ENCODE measurements at places on chromosomes 2 and 18.

DNA sequence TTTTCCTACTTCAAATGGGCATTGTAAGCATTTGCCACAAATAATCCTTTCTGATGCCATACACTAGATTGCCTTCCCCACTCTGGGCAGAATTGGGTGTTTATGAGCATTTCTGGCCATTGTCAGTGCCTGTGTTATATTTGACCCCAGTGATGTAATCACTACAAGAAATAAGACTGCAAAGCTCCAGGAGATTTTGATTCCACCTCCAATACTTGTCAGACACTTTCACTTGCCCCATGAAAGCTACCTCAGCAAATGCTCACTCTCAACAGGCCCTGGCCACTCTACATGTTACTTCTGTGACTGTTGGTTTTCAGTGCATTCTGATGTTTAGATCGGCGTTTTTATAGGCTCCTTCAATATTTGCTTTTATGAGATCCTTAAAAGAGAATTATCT is 135.1 kb downstream of the GFPT1 start:
- no peak for DNase-seq

GRCh38 chr2:203097735-203098134 is 83.1 kb downstream of the NBEAL1 start:
- DNase-seq, result no peak

- no peak for DNase-seq
Measured at GRCh38 chr2:37827455-37827854, 97.6 kb upstream of the RMDN2 start.

DNA sequence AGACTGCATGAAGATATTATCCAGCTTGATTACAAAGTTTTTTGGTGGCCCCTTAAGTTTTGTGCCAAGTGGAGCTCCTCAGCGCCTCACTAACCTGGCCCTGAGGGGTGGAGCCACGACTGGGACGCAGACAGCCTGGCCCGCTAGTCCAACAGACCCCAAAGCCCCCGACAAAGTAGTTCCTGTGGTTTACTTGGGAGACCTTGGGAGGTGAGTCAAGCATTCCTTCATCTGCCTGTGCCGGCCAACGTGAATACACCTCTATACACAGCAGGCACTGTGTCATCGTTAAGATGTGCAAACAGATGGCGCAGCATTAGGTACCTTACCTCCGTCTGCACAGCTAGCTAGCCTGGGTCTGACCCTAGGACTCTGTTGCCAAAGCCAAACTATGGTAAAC is 55.0 kb upstream of the LAMA1 start:
- DNase-seq, result no peak

DNA sequence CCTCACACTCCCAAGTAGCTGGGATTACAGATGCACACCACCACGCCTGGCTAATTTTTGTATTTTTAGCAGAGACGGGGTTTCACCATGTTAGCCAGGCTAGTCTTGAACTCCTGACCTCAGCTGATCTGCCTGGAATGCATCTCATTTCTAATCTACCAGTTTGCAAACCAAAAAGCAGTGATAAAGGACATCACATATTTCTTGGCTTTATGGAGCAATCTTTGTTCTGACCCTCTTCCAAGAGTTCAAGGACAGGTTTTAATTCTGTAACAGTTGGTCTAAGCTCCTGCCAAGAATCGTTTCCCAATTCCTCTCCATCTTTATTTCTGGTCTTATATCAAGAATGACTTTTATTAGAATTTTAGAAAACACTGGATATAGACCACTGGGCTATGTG is 67.7 kb downstream of the SLC40A1 start:
- DNase-seq, result no peak

DNA sequence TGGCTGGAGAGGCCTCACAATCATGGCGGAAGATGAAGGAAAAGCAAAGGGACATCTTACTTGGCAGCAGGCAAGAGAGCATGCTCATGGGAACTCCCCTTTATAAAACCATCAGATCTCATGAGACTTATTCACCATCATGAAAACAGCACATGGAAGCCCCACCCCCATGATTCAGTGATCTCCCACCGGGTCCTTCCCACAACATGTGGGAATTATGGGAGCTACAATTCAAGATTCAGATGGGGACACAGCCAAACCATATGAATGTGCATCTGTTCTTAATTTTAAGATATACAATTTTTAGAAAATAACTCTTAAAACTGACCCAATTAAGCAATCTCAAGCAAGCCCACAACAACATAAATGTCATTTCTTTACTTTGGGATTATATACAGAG is 12.6 kb downstream of the C18orf63 start:
- DNase-seq, result no peak

- DNase-seq, result no peak
Measured at GRCh38 chr18:5250603-5251002, 44.9 kb downstream of the ZBTB14 start.

DNA sequence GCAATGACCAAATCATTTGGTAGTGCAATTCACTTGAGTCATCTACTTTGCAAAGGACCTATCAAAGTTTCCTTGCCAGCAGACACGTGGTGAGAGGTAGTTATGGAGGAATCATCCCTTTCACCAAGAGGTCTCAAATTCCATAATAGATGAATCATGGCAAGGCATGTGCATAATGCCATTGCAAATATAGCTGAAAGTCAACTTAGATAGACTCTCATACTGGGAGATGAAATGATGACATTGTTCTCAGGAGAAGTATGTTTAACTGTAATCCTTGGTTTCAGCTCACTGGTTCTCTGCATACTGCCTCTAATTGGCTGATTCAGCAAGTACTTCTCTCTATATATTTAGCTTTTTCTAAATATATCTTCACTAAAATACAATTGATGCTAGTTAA is 57.2 kb downstream of the CALCRL start:
- DNase-seq, result no peak

DNA sequence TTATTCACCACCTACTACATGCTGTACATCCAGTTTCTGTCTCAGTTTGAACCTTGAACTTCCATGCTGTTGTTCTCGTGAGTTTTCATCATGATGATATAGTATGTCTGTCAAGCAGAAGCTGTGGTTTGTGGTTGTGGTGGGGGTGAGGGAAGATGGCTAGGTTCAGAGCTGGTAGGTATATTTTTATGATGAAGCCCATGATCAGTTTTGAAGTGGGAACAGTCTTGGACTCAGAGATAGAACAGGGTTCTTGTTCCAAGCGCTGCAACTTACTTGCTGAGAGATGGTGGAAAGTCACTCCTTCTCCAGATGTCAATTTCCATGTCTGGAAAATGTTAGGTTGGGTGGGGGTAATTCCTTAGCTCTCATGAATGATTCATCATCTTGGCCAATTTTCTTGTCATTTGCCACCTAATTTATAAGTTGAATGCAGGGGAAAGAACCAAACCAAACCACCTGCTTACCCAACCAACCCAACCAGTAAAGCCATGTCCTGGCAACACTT is 21.6 kb downstream of the PMAIP1 start:
- DNase-seq, result no peak

DNA sequence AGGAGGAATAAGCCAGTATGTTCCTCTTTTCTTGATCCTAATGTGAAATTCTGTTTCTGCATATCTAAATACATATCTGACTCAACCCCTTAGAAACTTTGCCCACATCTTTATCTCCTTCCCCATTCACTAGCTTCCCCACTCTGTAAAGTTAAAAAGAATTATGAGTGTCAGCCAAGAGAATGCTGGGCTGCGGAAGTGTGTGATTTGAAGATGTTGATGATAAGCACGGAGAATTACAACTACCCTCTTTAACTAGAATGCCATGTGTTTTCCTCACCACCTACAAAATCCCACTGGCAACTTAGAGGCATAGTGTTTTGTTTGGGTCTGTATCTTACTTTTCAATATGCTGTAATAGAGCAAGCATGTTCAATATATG is 490.4 kb upstream of the FANCL start:
- no peak for DNase-seq

DNA sequence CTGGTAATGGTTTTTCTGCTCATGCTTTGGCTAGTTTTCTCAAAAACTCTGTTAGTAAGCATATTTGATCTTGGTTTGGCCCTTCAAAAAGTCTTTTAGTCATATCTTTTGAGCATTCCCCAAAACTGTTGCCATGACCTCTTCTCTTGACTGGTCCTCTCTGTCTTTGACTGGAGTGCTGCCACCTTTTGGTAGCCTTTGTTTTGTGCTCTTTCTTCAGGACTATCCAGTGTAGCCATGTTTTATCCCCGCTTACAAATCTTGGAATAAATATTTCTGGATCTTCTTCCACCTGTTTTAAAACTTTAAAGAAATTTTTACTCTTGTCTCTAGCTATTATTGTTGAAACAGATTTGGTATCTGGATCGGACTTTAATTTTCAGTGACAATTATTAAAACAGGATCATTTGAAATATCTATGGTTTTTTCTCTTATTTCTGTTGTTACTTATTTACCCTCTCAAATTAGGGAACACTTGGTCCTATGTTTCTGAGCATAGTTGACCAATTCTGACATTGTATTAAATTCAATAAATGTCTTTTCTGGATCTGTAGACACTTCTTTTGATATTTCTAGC is 965 bp upstream of the ELOA2 start:
- no peak for DNase-seq

- no peak for DNase-seq
Measured at GRCh38 chr2:32865399-32866068, 81.2 kb upstream of the LTBP1 start.

- DNase-seq, result no peak
Measured at GRCh38 chr2:125479143-125479636, 1176.8 kb upstream of the GYPC start.

DNA sequence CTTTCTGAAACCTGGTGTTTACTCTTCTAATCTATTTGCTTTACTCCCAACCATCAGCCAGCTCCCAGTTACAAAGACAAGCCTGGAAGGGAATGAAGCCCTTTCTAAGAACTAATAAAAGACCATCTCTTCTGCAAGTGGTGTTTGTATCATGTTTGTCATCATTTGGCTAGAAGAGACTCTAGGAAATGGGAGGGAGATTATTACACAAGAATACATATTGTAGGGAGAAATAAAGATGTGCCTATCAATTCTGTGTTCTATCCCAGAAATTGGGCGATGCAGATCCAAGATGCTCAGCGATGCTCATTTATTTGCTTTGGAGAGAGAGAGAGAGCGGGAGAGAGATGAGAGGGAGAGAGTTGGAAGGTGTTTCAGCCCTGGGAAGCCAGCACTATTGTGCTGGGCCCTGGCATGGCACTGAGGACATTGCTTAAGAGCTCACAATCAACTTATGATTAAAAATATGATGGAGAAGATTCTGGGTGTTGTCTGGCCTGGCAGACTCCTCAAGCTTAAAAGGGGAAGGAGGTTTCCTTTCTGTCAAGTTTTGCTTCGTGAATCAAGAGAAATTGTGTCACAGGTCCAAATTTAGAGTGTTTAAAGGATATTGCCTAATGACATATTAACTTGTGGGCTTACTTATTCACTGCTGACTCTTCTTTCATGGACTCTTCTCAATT is 41.8 kb upstream of the AFF3 start:
- no peak for DNase-seq

DNA sequence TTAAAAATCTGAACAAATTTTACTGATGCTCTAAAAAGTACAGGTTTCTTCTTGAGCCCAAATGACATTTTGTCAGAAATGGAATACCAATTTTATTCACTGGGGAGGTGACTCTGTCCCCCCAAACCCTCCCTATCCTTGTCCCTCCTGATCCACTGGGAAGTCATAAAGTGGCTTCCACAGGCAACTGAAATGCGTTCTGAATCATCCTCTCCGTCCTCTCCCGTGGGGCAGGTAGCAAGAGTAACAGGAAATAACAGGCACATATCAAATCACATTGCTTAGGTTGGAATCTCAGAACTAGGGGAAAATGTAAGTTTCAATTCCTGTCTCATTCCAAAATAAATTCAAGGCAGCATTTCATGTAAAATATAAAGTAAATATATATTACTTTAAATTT is 44.5 kb downstream of the MYL12B start:
- no peak for DNase-seq

DNA sequence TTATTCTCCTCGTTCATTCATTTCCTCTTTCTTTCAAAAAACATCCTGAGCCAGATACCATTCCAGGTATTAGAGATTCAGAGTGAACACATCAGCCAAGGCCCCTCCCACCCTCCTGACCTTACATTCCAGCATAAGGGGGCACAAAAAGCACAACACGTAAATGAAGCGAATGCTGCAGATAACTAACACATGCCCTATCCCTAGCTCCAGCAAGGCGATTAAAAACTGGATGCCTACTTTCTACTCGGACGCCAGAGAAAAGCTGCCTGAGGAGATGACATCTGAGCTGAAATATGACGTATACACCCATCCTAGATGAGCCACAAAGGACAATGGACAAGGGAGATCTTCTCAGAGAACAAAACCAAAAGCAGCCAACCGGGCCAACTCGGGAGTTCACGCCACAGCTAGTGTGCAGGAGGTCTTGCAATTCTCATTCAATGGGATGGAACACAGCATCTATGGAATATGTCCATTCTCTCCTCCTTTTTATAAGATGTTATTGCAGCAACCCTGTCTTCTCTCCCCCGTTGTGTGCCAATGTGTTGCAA is 33.5 kb downstream of the FEZ2 start:
- DNase-seq, result no peak

DNA sequence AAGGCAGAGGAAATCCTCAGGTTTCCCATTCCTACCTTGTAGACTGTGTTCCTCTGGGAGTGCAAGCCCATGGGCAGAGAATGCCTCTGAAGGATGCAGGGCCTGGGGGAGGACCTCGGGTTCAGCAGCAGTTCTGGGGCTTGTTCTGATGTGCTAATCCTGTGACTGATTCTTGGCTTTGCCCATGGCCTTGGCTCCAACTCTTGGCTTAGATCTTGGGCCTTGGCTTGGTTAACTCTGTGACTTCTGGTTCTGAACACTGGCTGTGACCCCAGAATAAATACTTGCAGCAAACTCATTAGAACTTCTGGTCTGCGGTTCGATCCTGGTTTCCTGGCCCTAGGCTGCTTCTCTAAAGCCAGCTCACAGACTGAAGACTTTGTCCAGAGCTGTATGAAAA is 366.9 kb upstream of the ZEB2 start:
- no peak for DNase-seq

DNA sequence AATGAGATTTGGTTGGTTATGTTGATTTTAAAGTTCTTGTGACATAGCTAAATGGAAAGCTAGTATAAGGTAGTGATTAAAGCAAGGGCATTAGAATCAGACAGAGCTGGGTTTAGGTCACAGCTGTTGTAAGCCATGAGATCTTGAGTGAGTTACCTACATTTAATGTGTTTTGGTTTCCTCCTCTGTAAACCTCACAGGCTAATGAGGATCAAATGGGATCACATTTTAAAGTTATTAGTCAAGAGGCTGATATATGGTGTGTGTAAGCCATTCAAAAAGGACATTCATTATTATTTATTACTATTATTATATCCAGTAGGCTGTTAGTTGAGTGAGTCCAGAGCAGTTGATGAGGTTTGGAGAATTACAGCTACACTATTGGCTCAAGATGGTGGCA is 416.2 kb downstream of the IRS1 start:
- no peak for DNase-seq

DNA sequence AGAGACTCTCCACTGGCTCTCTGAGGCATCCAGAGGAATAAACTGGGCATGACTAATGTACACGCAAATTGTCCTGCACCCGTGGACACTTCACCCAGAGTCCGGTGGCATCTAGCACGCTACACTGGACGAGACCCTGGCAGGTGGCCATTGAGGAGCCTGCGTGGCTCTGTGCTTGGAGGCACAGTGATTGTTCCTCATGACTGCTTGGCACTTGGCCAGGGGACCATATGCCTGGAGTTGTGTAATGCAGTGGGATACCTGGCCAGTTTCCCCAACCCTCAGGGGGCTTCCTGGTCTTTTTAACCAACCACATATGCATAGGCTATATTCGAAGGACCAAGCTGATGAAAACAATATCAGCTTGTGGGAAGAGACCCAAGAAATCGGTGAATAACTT is 66.6 kb downstream of the MTCL1 start:
- no peak for DNase-seq

GRCh38 chr2:12935796-12936195 is 219.1 kb downstream of the TRIB2 start:
- no peak for DNase-seq

GRCh38 chr18:79548077-79548450 is 131.5 kb upstream of the CTDP1 start:
- DNase-seq, result no peak
